ENCODE measurements at places on chromosomes 16 and 17.

GRCh38 chr16:705431-706188 is at the start of gene FBXL16:
Gene FBXL16, minus strand, starts transcription at chr16:705801. Its CDS starts 8,396 bp downstream, at chr16:697405.
- DNase-seq: no peak

- no peak for DNase-seq
Measured at GRCh38 chr16:79873825-79874224, 273.3 kb upstream of the MAF start.

DNA sequence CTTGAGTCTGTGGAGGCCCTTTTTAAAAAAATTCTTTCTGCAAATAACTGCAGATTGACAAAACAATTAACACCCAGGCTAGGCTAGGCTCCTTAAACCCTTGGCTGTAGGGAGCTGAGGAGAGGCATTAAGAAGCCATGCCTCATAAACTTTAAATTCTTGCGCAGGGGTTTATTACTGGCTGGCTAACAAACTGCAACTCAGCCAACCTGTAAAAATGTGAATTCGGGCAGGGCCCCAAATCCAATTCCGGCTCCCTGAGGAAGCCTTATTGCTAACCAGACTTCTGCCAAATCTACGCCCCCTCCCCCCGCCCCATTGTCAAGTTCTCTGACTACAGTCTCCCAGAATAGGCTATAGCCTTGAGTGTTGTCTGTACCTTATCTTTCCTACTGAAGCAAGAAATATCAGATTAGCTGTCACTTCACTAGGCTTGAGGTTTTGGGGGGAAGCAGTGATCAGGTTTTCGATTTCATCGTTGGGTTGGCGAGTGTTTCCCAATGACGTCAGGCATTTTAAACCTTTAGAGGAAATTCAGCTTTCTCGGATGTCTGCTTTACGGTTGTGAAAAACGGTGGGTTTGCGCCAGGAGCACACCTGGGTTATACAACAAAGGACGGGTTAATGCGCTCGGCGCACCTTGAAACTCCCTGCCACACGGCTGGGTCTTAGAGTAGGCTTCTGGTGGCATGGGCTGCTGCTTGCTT is 2.0 kb downstream of the CDH3 start:
- no peak for DNase-seq

GRCh38 chr17:9206410-9206703 is 185.0 kb downstream of the NTN1 start:
- DNase-seq: no peak

- DNase-seq: no peak
Measured at GRCh38 chr17:60933739-60934138, 256.1 kb downstream of the BCAS3 start.

GRCh38 chr16:516301-516700 is 11.2 kb upstream of the CAPN15 start:
- no peak for DNase-seq

GRCh38 chr17:29607557-29608195 is 14.7 kb downstream of the ANKRD13B start:
- no peak for DNase-seq

DNA sequence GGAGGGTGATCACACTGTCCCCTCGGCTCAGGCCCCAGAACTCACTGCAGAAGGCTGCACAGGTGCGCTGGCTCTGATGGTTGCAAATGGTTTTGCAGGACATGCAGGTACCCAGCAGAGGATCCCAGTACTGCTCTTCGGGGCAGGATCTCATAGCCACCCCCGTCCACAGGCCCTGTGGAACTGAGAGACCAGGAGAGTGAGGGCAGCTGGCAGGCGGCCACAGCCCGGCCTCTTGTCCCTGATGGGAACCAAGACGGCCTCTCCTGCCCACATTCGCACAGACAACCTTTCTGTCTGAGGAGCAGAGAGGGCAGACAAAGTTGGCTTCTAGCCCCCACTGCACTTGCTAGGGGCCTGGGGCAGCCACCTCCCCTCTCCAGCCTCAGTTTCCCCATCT is 19.5 kb downstream of the TNFRSF13B start:
- DNase-seq: no peak

GRCh38 chr17:63960006-63960405 is 12.7 kb downstream of the SCN4A start:
- no peak for DNase-seq

DNA sequence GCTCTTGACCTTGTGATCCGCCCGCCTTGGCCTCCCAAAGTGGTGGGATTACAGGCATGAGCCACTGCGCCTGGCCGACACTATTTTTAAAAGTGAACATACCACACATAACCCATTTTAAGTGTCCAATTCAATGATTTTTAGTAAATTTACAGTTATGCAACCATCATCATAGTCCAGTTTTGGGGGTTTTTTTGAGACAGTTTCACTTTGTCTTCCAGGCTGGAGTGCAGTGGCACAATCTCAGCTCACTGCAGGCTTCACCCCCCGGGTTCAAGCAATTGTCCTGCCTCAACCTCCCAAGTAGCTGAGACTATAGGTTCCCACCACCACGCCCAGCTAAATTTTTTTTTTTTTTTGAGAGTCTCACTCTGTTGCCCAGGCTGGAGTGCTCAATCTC is 3.1 kb upstream of the EPOP start:
- DNase-seq: no peak

- no peak for DNase-seq
Measured at GRCh38 chr16:88656291-88656980, 5.6 kb upstream of the CYBA start.

DNA sequence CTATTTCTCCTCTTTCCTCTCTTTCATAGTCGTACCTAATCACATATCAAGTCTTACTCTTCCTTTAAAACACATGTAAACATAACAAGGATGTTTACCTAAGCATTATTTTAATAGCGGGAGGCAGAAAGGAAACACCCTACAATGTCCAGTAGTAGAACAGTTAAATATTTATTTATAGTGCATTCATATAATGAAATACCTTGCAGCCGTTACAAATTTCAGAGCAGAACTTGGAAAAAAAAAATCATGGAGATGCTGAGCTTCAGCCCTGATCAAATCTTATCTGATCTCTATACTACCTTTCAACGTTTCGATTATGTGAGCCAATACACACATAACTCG is 39.6 kb downstream of the GRB2 start:
- DNase-seq: no peak

DNA sequence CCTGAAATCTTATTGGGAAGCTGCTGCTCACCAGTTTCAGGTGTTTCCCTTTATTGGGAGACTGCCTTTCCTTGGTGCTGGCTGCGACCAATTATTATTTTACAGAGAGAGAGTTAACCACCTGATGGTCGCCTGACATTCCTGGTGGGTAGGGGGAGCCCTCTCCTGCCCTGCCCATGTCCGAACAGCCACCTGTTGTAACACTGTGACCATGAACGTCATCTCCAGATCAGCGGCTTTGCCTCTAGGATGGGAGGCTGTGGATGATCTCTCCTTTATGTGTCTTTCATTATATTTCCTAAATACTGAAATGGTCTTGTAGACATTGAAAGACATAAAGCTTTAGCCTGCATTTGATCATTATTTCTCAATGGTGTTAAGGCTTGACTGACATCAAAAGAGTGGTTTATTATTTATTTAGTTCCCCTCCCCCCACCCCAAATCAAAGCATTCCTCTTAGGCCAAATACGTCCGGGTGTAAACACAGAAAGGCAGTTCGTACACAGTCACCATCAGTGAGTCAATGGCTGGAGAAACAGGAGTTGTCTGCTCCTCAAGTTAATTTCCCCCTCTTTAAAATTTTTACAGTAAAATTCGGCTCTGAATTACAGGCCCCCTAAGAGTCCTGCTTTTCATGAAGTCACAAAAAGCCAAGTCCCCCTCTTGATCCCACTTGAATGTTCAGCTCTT is 57.8 kb upstream of the CACNG5 start:
- no peak for DNase-seq

DNA sequence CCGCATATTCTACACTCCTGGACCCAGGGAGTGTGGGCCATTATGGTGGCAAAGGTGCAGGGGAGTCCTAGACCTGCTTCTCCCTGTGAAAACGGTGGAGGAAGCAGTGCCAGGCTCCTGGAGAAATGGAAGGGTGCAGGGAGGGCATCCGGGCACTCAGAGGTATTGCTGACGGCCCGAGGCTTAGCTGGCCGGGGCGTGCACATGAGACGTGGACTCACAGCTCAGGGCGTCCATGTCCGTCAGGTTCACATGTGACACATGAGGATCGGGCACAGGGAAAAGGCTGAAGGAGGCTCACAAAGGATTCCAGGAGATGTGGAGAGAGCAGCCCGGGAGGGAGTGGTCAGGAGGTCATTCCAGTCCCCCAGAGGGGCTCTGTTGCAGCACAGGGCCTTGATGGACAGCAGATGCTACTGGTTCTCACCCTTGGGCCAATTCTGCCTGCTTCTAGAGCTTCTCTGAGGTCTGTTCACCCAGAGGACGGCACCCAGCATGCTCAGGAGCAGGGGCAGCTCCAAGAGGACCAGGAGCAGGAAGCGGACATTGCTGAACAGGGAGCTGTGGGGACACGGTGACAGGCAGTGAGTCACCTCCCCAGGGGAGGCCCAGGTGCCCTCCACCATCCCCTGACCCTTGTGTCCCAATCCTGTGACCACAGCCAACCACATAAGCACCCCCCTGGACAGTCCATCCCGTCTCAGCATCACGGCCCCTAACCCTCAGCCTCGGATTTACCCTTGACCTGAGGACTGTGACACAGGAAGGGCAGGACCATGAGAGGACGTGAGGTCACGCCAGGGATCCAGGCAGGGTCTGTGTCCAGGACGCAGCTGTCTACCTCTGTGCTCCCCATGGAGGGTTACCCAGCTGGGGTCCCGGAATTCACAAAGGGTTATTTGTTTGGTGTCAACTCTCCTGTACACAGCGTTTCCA is 4.5 kb downstream of the CD300C start:
- DNase-seq: no peak

GRCh38 chr17:27518048-27518447 is 61.8 kb downstream of the KSR1 start:
- no peak for DNase-seq

- DNase-seq: no peak
Measured at GRCh38 chr16:73485880-73486279, 438.0 kb upstream of the ZFHX3 start.

- no peak for DNase-seq
Measured at GRCh38 chr16:55912022-55912421, 36.8 kb upstream of the CES5A start.

DNA sequence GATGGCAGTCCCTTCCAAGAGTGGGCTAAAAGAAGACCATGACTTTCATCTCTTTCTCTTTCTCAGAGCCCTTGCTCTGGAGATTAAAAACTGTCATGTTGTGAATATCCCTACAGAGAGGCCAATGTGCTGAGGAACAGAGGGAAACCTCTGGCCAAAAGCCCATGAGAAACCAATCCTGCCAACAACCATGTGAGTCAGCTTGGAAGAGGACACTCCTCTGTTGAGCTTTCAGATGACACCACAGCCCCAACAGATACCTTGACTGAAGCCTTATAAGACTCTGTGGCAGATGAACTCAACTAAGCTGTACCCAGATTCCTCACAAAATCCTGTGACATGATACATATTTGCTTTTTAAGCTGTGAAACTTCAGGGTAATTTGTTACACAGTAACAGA is 19.6 kb downstream of the CPPED1 start:
- no peak for DNase-seq

GRCh38 chr17:16987830-16988601 is 16.1 kb upstream of the TNFRSF13B start:
- DNase-seq: peak; percentile 38

GRCh38 chr16:77758046-77758445 is 30.3 kb upstream of the VAT1L start:
- no peak for DNase-seq

GRCh38 chr16:1357906-1358566 is 6.3 kb downstream of the GNPTG start:
- DNase-seq: no peak

- no peak for DNase-seq
Measured at GRCh38 chr16:56337131-56337857, 88.1 kb downstream of the AMFR start.

GRCh38 chr17:20116683-20117309 is 107.6 kb downstream of the SPECC1 start:
- peak; percentile 37 for DNase-seq

DNA sequence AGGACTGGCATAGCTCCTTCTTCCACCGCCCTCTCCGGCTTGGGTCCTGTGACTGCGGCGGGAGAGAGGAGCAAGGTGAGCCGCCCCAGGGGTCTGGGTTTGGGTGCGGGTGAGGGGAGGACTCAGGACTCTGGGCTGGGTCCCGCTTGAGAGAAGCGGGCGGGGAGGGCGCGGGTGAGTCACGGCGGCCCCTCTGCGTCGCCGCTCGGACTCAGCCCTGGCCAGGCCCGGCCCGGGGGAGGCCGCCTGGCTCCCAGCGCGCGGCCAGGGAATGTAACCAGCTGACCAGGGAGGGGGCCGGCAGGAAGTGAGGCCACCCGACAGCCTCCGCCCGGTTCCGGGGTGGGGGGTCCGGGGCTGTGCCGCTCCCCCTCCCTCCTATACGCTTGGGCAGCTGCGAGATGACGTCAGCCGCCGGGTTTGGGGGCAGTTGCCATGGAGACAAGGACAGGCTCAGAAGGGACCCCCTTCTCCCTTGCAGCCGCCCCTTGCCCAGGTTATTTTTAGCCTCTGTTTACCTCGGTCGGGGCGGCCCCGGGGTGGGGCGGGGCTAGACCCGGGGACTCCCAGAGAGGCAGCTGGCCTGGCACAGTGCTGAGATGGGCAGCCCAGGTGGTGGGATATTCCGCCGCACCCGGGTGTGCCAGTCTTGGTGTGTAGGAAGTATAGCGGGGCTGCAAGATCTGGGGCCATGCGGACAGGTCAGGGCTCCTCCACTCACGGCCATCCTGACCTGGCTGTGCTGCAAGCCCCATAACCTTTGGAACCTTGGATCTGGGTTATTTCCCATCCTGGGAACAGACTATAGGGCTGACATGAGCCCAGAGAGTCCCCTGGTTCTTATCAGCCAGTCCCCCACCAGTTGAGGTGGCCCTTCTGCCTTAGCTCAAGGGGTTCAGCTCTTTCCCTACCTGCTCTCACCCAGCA is 1.6 kb downstream of the RIPOR1 start:
- DNase-seq: no peak

- no peak for DNase-seq
Measured at GRCh38 chr16:22673421-22673831, 140.5 kb upstream of the HS3ST2 start.

DNA sequence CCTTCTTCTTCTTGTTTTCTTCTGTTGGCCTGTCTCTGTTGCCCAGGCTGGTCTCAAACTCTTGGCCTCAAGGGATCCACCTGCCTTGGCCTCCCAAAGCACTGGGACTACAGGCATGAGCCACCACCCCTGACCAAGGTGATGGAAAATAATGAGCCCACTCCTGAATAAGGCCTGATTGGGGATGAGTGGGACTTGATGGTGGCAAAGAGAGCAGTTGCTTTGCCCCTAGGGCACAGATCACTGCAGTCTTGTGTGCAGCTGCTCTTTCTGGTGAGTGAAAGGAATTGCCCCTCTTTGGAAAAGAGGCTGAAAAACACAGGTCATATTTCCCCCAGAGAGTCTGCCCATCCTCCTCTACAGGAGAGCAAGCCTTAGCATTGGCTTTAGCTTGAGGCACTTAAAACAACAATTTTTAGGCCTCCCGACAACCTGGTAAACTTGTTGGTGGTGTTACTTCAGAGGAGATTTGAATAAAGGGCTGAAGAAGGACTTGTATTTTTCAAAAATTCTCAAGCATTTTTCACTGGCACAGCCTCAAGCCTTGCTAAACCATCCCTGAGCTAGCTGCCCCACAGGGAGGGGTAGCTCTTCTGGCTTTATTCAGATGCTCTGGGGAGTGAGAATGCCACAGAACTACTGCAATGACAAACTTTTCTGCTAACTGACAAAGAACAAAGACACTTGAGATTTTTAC is 6.1 kb upstream of the PDP2 start:
- DNase-seq: no peak

GRCh38 chr16:26139091-26139490 is 447.3 kb downstream of the HS3ST4 start:
- DNase-seq: no peak

GRCh38 chr17:75456039-75456416 is 407 bp upstream of the TMEM94 start:
- DNase-seq: peak; percentile 6

Data from activated T-cell treated with anti-CD3 and anti-CD28 coated beads, Interleukin-2, amount 50 U/mL, for 4 hours (primary cell).